ENCODE measurements at places on chromosomes 6 and 20.

DNA sequence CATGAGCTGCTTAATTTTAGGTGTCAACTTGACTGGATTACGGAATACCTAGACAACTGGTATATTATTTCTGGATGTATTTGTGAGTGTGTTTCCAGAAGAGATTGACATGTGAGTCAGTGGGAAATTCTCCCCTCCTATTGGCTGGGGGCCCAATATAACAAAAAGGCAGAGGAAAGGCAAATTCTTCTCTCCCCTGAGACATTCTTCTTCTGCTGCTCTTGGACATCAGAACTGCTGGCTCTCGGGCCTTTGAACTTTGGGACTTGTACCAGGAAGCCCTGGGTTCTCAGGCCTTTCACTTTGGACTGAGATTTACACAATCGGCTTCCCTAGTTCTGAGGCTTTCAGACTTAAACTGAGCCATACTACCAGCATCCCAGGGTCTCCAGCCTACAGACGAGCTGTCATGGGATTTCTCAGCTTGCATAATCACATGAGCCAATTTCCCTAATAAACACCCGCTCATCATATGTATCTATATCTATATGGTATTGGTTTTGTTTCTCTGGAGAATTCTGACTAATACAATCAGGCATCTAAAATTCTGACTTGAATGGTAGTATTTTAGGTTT, 7.6 kb upstream of the BTN3A3 start:
- no peak for DNase-seq

- DNase-seq: peak; percentile 11
Observed at GRCh38 chr20:47781632-47782031, 3.6 kb downstream of the SULF2 start.

DNA sequence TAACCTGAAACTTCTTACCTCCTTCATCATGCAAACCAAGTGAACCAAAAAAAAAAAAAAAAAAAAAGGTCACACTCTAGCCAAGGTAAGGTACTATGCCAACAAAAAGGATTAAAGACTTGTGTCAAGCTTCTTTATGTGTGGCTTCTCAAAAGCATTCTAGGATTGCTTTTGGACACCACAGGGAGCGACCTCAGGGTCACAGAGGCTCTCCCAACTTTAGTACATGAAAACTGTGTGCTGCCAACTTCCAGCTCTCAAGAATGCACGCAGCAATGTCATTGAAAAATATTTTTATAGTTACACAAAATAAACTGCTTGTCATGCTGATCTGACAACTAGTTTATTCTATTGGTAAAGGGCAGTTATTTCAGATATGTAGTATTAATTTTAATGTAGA, 243.8 kb downstream of the PLCB1 start:
- DNase-seq: no peak

- DNase-seq: peak; percentile 35
Observed at GRCh38 chr20:38073307-38074071, 39.9 kb downstream of the RPRD1B start.

DNA sequence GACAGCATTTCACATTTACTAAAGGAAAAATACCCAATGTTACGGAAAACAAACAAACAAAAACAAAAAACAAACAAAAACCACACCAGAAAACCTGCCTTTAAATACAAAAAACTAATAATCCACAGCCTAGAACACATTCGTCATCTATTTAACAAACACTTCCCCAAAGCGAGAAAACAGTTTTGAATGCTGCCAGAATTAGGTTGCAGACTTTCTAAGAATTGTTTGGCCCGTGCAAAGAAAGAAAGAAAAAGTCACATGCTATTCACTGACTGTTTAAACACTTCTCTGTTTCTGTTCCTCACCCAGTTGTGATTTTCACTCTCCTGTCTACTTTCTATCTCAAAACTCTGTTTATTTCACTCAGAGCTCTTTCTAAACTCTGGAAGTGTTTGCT, 52.5 kb downstream of the BCAS1 start:
- peak; percentile 20 for DNase-seq

DNA sequence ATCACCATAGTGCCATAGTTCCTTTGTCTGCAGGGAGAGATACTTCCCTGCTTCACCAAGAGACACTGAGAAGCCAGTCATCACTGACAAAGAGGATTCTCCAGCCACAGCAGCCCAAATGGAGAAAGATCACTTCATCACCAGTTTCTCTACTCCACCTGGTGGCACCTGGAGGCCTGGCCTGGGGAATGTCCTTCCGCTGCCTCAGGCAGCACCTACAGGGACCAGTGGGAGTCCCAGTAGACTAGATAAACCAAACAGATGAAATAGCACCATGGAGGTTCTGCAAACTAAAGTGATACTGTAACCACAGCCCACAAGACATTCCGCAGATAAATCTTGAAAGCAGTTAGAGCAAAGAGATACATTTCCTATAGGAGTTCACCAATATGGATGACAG, 266.5 kb downstream of the C6orf118 start:
- DNase-seq: no peak

GRCh38 chr6:28446818-28447511, 3.7 kb upstream of the ZSCAN23 start:
- DNase-seq: no peak

DNA sequence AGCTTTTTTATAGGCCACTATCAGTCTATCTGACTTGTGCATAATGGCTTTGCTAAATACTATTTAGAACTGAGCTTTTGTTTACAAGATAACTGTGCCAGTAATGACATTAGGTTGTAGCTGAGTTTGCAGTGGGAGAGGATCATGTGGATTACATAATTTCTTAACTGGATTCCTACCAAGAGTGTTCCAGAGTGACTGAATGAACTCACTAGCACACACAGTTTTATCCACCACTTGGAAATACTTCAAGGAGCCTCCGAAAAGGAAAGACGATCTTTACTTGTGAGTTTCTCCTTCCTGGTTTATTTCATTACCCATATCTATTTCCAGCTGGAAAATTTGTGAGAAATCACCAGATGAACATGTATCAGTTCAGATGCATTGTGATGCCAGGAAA, 10.9 kb upstream of the SYNE1 start:
- no peak for DNase-seq

DNA sequence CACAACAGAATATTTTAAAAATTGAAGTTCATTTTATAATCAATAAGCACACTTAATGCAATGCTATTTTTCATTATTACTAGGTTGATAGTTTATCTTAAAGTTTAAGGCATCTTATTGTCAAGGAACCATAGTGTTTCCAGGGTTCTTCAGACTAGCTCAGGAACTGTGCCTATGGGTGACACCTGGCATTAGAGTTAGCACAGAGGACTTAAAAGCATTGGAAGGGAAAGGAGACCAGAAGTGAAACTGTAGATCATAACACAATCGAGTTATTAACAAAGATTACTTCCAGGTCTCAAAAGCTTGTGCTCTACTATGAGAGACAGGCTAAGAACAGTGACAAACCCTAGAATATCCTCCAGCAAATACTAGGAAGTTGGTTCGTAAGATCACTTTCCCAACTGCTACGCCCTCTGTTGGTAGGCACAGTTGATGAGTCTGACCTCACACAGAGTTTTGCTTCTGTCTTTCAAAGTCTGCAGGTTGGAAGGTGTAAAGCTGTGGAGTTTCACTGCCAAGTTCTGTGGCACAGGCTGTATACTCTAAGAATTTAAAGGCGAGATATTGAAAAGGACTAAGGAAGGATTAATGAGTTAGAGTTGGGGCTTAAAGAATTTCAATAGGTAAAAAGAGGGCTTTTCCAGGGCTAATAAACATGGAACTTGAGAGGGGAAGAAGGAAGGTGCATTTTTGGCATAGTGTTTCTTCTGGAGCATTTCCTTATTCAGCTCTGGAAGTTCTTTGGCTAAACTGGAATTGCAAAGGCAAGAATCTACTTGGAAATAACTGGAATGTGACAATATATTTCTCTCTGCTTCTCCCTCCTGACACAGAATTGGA, 531.3 kb upstream of the JAG1 start:
- peak; percentile 65 for DNase-seq

DNA sequence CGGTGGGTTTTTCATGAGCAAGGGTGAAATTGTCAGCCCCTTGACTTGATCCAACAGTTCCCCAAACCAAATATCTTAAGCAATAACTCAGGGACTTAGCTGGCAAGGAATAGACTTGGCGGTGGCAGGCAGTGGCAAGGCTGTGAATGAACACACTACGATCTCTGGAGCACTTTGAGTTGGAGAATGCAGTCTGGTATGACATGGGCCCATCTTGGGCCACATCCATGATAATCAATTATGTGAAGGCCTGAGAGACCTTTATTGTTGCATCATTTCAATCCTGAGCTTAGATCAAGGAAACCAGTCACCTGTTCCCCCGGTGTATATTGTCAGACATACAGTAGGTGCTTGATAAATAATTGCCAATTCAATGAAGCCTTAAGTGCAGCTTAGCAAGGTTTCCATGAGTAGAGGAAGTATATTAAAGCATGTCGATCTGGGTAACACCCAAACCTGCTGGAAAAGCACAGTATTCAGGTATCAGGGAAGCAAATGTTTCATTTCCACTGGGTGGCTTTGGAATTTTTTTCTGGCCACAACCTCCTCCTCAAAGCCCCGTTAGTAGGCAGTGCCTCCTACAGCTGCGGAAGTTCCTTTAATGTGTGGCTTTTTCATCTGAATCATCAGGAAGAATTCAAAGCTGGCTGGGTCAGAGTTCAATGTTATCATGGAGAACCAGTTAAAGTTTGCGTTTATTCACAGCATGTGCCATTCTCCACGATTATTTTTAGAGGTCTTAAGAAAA, 10.2 kb downstream of the CASS4 start:
- no peak for DNase-seq

GRCh38 chr6:21608601-21609000, 15.1 kb downstream of the SOX4 start:
- DNase-seq: no peak

DNA sequence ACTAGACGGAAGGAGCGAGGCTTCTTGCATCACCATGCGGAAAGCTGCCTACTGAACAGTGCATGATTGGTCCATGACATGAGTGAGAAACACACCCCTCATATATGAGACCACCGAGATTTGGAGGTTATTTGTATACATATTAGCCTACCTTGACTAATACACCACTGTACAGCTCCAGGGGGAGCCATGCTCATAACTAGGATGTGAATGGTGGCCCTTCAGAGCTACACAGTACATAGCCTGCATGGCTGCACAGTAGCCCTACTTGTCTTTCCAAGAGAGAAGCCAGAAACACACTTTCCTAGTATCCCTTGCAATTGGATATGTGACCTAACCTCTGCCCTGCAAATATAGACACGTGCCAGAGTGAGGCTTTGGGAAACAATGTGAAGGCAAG, 21.8 kb upstream of the MCUR1 start:
- DNase-seq: no peak

DNA sequence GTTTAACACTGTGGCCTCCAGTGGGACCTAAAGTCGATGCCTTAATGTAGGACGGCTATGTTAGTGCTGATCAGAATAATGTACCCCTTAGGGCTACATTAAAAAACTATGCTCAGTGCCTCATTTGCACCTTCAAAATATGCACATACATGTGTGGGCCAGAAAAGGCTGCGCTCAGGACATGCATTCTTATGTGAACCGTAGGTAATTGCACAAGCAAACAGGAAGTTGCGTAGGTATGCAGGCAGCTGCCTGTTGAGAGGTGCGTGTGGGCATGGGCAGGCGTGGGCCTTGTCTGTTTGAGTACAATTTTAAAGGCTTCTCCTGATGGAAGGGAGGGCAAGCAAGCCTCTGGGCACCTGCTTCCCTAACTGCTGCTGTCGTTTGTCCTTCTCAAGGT, 116.2 kb upstream of the JAG1 start:
- no peak for DNase-seq

DNA sequence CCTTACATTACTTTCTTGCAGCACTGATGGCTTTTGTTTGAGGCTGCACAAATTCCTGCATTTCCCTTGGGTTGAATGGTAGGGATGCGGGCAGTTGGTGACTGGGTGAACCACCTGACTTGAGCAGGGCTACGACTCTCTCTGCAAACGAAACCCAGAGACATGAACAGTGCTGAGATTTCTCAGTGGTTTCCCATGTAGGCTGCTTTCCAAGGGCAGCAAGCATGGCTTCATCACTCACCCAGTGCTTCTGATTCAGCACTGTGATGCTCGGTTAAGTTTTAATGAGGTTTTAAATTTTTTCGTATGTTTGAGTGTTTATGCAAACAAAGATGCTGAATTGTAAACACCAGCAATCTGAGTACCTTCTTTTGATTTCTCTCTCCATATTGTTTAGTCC, 127.2 kb downstream of the MTHFD1L start:
- no peak for DNase-seq

DNA sequence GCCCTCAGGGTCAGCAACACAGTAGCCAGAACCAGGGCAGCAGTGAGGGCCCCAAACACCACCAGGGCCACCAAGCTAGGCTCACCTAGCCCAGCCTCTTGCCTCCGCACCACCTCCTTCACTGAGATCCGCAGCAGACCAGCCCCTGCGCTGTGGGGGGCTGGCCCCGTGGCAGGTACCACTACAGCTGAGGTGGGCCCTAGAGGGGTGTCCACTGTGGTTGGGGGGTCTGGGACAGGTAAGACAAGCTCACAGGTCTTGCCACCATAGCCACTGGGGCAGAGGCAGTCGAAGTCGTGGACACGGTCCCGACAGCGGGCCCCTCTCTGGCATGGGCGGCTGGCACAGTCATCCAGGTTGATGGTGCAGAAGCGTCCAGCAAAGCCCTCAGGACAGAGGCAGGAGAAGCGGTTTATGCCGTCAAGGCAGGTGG, 4.6 kb downstream of the DLK2 start:
- DNase-seq: no peak

- no peak for DNase-seq
Observed at GRCh38 chr20:62159839-62160238, 16.3 kb downstream of the SS18L1 start.

DNA sequence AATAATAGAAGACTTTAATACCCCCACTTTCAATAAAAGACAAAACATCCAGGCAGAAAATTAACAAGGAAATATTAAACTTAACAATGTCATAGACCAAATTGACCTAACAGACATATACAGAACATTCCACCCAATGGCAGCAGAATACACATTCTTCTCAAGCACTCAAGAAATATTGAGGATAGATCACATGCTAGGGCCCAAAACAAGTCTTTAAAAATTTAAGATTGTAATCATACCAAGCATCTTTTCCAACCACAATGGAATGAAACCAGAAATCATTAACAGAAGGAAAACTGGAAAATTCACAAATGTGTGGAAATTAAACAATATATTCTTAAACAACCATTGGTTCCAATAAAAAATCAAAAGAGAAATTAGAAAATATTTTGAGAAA, 161.0 kb downstream of the COL12A1 start:
- DNase-seq: no peak

- no peak for DNase-seq
Observed at GRCh38 chr20:13344671-13345070, 123.6 kb downstream of the ISM1 start.

Data from midbrain (tissue), 1 donor.